Muscle of back (tissue), 13 donors: ENCODE measurements at places on chromosomes 2 and 18. TPM values are rescaled to one million over a fixed set of nuclear protein-coding genes. Genes with fewer than 3 reads are reported as not detected.

- DNase-seq: no peak
Observed at GRCh38 chr18:43170586-43170985, 55.1 kb upstream of the RIT2 start.

DNA sequence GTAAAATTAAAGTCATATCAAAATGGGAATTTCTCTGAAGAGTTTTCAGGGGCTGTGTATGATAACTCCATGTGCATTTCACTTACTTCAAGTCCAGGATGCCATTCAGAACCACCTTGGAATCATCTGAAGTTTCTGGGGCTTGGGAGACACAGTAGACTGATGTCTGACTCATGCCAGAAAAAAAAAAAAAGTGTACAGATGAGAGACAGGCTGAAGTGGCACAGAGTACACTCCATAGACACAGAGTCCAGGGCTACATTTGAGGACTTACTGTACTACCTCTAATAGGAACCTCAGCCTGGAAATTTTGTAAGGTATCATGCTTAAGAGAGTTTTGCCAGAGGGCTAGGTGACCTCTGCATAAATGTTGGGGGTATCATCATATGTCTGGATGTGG, 92.0 kb downstream of the SS18 start:
- no peak for DNase-seq

The EPHA4 gene
- 30.0 TPM for polyA plus RNA-seq

The EPG5 gene
- polyA plus RNA-seq: 9.0 TPM

- DNase-seq: no peak
Observed at GRCh38 chr2:157899125-157899839, 23.2 kb upstream of the ACVR1 start.
